ENCODE measurements at places on chromosomes 1 and 21. TPM values are rescaled to one million over a fixed set of nuclear protein-coding genes. Genes with fewer than 3 reads are reported as not detected.

Gene LCE2B
- not detected for total RNA-seq

GRCh38 chr1:87706203-87706602 lies 377.5 kb downstream of the LMO4 start:
- DNase-seq: no peak

- DNase-seq: no peak
These were observed 2.7 kb downstream of the SLAMF7 start for GRCh38 chr1:160741612-160742348.

Gene OLIG2
- not detected for total RNA-seq

Gene TBX19
- 1.1 TPM for total RNA-seq

DNA sequence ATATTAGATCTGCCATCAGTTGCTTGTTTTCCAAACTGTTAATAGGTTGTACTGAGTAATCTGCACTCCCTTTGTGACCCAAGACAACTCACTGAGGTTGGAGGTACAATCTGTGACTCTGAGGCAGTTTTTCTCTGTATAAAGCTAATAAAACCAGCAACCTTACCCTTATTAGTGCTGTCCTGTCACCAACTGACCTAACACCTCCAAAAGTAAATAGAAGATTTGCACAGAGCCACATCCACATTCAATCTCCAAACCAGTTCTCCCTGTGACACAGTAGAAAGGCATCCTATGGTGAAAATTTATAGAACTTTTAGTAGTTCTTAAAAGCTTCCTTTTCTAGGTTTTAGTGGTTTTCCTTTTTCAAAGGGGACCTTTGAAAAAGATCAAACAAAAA lies 140.4 kb upstream of the ADGRL2 start:
- no peak for DNase-seq

DNA sequence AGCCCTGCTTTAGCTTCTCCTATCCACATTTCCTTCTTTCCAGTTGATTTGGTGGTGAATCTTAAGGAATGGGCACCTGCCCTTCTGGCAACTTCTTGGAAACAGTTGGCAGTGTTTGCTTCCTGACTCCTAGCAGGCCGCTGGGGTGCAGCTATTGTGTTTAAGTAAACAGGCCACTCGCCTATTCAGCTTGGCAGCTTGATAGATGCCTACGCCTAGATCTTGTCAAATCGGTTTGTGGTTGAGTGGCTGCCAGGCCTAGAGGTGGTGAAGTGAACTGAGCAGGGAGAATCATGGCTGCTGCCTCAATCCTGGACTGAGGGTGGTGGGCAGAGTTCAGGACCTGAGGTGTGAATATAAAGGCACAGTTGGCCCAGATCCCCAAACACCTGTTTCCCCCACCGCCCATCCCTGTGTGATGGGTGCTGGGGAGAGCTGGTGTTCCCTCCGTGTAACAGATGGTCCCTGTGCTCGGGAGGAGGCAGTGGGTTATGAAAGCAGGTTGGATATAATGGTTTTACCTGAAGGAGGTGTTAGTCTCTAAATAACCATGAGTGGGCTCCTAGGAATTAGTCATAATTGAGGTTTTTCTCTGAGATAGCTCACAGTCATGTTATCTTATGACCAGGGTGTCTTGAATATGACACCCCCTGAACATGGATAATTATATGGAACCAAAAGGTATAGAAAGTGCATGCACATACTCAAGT lies 940 bp upstream of the PLA2G2C start:
- peak; percentile 57 for DNase-seq

- DNase-seq: no peak
These were observed 19.5 kb upstream of the SRP9 start for GRCh38 chr1:225757927-225758656.

DNA sequence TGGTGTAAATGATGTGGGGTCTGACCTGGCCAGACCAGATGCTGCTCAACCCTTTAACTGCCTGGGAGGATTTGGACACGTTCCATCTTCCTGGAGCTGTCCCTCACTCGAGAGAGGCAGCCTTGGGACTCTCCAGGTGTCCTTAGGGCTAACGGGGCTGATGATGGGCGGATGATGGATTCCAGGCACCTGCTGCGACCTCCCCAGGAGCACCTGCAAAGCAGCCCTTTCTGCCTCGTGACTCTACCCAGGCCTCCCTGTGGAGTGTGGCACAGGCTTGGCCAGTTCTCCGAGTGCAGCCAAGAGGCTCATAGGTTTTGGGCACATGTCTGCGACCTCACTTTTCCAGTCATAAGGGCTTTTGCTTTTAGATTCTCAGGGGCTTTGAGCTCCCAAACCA lies 12.3 kb upstream of the TRIM17 start:
- no peak for DNase-seq

Gene OR4F16
- total RNA-seq: not detected

DNA sequence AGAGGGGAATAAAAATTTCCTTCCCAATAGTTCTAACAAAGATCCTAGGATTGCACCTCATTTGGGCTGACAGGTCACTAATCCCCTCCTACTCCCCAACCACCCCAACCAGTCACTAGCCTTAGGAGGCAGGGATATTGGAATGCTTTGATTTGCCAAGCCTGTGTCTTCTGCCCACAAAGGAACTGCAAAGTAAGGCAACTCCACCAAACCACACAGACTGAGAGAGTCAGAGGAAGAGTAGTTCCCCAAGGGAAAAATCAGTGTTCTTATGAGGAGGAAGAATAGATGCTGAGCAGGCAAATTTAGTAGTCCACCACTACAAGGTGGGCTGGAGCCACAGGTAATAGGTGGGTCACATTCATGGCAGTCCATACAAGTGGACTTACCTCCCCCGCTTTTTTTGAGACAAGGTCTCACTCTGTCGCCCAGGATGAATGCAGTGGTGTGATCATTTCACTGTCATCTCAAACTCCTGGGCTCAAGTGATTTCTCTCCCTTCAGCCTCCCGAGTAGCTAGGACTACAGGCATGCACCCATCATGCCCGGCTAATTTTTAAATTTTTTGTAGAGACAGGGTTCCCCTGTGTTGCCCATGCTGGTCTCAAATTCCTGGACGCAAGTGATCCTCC lies 3.7 kb upstream of the TMEM39B start:
- DNase-seq: no peak

GRCh38 chr1:234960722-234961455 lies 167.7 kb downstream of the TOMM20 start:
- no peak for DNase-seq

- no peak for DNase-seq
These were observed 291.8 kb downstream of the CHRM3 start for GRCh38 chr1:239678181-239678580.

- no peak for DNase-seq
These were observed 141.9 kb upstream of the UBE2U start for GRCh38 chr1:64061430-64062104.

DNA sequence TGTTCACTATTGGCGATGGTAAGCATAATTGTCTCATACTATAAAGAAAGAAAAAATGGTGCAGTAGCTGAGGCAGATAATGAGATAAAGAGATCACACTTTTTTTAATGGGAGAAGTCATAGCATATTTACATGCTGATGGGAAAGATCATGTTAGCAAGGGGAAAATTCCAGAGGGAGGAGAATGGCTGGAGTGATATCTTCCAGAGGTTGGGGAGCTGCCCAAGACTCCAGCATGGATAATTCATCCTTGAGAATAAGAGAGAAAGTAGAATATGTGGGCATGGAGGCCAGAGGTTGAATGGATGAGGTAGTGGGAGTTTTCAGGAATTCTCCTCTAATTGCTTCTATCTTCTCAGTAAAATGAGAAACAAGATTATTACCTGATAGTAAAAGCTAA lies 45.8 kb upstream of the RGS1 start:
- DNase-seq: no peak
